Activated CD8-positive, alpha-beta memory T cell treated with anti-CD3 and anti-CD28 coated beads for 4 hours (primary cell): ENCODE measurements at places on chromosomes 2 and 18.
A peak's percentile ranks its signal among the peaks of the same experiment; 100 is the strongest.

GRCh38 chr2:239359196-239359912, 41.5 kb downstream of the HDAC4 start:
- no peak for DNase-seq

- no peak for DNase-seq
Measured at GRCh38 chr2:43631618-43632317, 5.3 kb upstream of the PLEKHH2 start.

DNA sequence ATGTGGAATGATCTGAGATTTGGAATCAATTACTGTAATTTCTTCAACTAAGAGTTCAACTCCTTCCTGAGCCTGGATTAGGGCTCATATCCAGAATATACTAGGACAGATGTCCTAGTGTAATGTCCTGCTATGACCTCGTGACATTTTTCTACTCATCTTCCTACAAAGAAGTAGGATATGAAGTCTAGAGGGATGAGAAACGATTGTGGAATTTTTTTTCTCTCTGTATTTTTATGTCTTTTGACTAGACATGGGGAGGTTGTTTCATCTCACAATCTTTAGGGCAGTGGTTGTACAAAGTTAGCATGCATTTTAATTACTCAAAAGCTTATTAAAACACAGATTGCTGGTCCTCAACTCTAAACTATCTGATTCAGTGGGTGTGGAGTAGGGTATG, 203.0 kb downstream of the PARD3B start:
- DNase-seq: no peak

- no peak for DNase-seq
Measured at GRCh38 chr2:237726401-237726830, 72.2 kb upstream of the RBM44 start.

DNA sequence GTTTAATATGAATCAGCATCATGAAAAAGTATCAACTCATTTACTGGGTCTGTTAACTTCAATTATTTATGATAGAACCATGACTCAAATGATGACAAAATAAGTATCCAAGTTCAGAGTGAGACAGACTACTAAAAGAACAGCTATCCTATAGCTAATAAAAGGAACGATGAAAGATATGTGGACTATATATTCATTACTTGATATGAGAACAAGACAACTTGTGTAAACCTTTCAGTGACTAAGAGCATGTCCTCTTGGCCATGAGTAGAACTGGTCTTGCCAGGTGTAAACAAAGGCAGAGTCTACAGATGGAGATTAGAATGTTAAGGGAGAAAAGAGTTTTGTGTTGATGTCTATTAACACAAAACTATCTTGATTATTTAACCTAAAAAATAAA, 360.4 kb upstream of the ZC3H15 start:
- no peak for DNase-seq

- no peak for DNase-seq
Measured at GRCh38 chr2:232236200-232236599, 142.4 kb upstream of the ALPP start.

DNA sequence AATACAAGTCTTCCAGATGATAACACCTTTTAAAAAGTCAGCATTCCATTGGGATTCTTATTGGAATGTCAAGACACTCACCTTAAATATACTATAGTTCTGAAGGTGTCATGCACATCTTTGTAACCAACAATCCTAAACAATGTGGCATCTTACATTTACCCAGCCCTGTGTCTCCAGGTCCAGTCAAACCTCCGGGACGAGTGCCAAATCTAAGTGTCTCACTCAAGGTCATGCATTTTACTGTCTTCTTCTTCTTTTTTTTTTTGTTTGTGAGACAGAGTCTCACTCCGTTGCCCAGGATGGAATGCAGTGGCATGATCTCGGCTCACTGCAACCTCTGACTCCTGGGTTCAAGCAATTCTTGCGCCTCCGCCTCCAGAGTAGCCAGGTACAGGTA, 206.9 kb upstream of the FAM98A start:
- DNase-seq: no peak

GRCh38 chr2:75594596-75594995, 33.9 kb upstream of the EVA1A start:
- no peak for DNase-seq

GRCh38 chr2:176066645-176067588, 16.8 kb downstream of the EVX2 start:
- DNase-seq: no peak

DNA sequence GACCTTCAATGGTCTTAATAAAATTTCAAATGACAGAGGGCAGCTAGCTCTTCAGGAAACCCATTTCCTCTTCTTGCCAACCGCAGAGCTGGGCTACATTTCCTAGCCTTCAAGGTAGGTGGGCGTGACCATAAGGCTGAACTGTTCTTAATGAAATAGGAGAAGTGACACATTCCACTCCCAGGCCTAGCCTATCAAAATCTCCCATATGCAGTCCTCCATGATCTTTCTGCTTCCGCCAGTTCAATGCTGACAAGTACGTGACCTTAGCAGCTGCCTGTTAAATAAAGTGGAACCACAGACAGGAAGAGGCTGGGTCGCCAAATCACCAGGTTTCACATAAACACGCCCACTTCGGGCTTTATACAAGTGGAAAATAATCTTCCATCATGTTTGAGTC, 13.2 kb downstream of the SERPINE2 start:
- peak; percentile 50 for DNase-seq

- DNase-seq: no peak
Measured at GRCh38 chr2:16190446-16191270, 250.3 kb downstream of the MYCN start.

- DNase-seq: no peak
Measured at GRCh38 chr18:24988253-24988840, 363.6 kb downstream of the ZNF521 start.

GRCh38 chr18:7927119-7927518, 360.0 kb downstream of the PTPRM start:
- DNase-seq: no peak

- no peak for DNase-seq
Measured at GRCh38 chr2:200364620-200365019, 58.1 kb downstream of the SPATS2L start.

- no peak for DNase-seq
Measured at GRCh38 chr18:11147371-11147951, 1.9 kb downstream of the PIEZO2 start.

- DNase-seq: no peak
Measured at GRCh38 chr2:67213677-67214402, 183.3 kb upstream of the ETAA1 start.

GRCh38 chr2:233303252-233303651, 4.4 kb upstream of the SAG start:
- DNase-seq: no peak

GRCh38 chr2:152167065-152167464, 8.5 kb downstream of the STAM2 start:
- no peak for DNase-seq
